Thoracic aorta (tissue), 2 donors: ENCODE measurements at places on chromosomes 7 and 10. TPM values are rescaled to one million over a fixed set of nuclear protein-coding genes. Genes with fewer than 3 reads are reported as not detected.

GRCh38 chr7:77899516-77899915, 100.9 kb downstream of the PHTF2 start:
- no peak for DNase-seq
- H3K4me3 ChIP-seq: no peak overlapping the region
- no peak overlapping the region for H3K27ac ChIP-seq

DNA sequence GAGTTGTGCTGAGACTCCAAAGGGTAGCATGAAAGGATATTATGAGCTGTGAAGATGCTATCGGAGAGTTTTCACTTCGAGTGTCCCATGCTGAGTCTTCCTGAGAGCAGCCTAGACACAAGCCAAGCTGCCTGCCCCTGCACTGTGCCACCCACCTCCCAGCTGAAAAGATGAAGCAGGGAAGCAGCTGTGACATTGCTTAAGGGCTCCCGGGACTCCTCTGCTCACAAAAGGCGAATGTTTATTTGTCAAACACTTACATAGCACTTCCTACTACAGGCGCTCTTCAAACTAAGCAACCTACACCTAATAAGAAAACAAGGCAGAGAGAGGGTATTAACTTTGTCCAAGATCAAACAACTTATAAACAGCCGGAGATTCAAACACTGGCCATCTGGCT, 95.6 kb downstream of the OSBPL3 start:
- no peaks in the 10 kb centered on the region for H3K36me3 ChIP-seq
- H3K4me1 ChIP-seq: peaks cover 6% of the 10 kb centered on the region
- no peak overlapping the region for H3K4me3 ChIP-seq
- H3K27me3 ChIP-seq: no peaks in the 10 kb centered on the region
- H3K27ac ChIP-seq: no peak overlapping the region

- no peak overlapping the region for H3K27ac ChIP-seq
- no peak for DNase-seq
- no peaks in the 10 kb centered on the region for H3K27me3 ChIP-seq
- peaks cover 20% of the 10 kb centered on the region for H3K4me1 ChIP-seq
- no peak overlapping the region for H3K4me3 ChIP-seq
Measured at GRCh38 chr7:151423936-151424335, 14.1 kb upstream of the WDR86 start.

- H3K4me3 ChIP-seq: no peak overlapping the region
- H3K36me3 ChIP-seq: no peaks in the 10 kb centered on the region
- H3K4me1 ChIP-seq: no peaks in the 10 kb centered on the region
- DNase-seq: no peak
- H3K27ac ChIP-seq: no peak overlapping the region
- no peaks in the 10 kb centered on the region for H3K27me3 ChIP-seq
Measured at GRCh38 chr7:42978496-42978895, 46.3 kb downstream of the MRPL32 start.

GRB10 gene
- total RNA-seq: 104 TPM

GIMAP5 gene
- total RNA-seq: 55.0 TPM
